ENCODE measurements at places on chromosomes 16 and 17.

DNA sequence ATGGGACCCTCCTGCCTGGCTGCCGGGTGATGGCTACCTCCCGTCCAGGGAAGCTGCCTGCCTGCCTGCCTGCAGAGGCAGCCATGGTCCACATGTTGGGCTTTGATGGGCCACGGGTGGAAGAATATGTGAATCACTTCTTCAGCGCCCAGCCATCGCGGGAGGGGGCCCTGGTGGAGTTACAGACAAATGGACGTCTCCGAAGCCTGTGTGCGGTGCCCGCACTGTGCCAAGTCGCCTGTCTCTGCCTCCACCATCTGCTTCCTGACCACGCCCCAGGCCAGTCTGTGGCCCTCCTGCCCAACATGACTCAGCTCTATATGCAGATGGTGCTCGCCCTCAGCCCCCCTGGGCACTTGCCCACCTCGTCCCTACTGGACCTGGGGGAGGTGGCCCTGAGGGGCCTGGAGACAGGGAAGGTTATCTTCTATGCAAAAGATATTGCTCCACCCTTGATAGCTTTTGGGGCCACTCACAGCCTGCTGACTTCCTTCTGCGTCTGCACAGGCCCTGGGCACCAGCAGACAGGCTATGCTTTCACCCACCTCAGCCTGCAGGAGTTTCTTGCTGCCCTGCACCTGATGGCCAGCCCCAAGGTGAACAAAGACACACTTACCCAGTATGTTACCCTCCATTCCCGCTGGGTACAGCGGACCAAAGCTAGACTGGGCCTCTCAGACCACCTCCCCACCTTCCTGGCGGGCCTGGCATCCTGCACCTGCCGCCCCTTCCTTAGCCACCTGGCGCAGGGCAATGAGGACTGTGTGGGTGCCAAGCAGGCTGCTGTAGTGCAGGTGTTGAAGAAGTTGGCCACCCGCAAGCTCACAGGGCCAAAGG is 36.8 kb downstream of the NLRC5 start:
- no peak for DNase-seq

- no peak for DNase-seq
Observed at GRCh38 chr16:50251375-50252081, 14.8 kb upstream of the ADCY7 start.

GRCh38 chr16:2473446-2473926 is 1.4 kb upstream of the TBC1D24 start:
- no peak for DNase-seq

DNA sequence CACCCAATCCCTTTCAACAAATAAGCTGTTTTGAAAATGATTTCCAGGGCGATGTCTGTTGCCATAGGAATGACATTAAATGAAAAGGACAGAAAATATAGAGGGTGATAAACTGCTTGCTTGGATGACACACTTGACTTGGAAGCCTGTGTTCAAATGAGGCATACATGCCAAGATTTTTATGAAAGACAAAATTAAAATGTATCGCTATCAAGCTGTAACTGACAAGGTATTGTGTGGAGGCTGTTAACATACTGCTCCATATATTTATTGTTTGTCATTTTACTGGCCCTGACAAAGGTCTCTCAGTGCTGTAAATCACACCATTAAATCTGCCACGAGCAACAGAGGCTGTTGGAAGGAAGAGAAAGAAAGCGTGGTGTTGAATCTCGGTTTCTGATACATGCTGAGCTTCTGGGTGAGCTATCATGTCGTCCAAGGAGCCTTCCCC is 456.2 kb upstream of the SALL1 start:
- peak; percentile 74 for DNase-seq

GRCh38 chr17:36069136-36069535 is 5.1 kb downstream of the CCL18 start:
- DNase-seq: no peak

DNA sequence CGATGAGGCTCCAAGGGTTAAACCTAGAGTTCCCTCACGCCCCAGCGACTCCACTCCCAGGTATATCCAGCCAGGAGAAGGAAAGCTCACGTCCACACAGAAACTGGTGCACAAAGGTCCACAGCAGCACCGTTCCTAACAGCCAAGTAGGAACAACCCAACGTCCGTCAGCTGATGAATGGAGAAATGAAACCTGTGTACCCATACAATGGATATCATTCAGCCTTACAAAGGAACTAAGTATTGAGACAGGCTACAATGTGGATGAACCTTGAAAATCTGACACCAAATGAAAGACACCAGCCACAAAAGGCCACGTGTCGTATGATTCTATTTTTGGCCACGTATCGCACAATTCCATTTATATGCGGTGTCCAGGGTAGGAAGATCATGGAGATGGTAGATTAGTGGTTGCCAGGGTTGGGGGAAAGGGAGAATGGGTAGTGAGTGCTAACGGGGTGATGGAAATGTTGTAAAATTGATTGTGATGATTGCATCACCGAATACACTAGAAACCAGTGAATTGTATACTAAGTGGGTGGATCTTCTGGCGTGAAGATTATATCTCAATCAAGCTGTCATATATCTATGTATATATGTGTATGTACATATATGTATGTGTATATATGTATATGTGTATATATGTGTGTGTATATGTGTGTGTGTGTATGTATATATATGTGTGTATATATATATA is 30.1 kb downstream of the NLRC3 start:
- no peak for DNase-seq

GRCh38 chr17:51275381-51275780 is 15.0 kb downstream of the UTP18 start:
- DNase-seq: no peak

DNA sequence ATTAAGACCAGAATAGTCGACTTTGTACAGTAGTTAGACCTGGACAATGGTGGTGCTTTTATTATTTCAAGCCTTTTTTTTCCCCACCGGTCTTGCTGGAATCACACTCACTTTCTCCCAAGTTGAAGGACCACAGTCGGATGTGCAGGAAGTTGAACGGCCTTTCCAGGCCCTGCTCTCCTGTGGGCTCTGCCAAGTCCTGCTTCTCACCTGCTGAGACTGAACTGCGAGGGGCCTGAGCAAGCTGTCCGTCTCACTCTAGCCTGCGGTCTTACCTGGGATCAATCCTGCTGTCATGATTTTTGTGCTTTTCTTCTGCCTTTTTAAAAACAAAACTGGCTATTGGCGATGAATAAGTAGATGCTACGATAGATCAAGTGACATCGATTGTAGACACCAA is 1.3 kb downstream of the TLCD3A start:
- no peak for DNase-seq

GRCh38 chr16:685967-686366 is 1.8 kb upstream of the JMJD8 start:
- peak; percentile 49 for DNase-seq

DNA sequence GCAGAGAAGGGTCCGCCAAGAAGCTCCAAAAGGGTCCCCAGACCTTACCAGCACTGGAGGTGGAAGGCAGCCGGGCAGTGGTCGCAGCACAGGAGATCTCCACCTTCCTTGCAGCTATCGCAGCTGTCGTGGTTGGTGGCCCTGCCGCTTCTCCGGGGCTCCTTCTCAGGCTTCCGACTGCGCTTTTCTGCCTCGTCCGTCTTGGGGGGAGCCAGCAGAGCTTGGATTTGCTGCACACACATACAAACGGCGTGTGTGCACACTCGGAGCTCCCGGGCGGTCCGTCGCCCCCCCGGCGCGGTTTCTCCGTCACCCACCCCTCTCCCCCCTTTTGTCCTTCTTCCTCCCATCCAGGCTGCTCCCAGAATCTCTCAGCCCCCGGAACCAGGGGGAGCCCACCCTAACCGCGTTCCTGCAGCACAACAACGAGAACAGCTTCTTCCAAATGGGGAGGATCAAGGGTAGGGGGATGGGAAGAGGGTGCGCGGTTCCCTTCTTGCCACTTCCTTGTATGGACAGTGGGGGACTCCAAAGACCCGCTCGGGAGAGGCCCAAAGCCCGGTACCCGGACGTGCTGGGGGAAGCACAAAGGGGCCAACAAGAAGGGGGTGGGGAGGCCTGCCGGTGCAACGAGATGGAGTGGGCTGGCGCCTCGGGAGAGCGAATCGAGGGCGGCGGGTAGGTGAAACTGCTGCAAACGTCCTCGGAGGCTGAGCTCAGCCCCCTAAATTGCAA is 1.1 kb downstream of the PHF12 start:
- DNase-seq: peak; percentile 10

DNA sequence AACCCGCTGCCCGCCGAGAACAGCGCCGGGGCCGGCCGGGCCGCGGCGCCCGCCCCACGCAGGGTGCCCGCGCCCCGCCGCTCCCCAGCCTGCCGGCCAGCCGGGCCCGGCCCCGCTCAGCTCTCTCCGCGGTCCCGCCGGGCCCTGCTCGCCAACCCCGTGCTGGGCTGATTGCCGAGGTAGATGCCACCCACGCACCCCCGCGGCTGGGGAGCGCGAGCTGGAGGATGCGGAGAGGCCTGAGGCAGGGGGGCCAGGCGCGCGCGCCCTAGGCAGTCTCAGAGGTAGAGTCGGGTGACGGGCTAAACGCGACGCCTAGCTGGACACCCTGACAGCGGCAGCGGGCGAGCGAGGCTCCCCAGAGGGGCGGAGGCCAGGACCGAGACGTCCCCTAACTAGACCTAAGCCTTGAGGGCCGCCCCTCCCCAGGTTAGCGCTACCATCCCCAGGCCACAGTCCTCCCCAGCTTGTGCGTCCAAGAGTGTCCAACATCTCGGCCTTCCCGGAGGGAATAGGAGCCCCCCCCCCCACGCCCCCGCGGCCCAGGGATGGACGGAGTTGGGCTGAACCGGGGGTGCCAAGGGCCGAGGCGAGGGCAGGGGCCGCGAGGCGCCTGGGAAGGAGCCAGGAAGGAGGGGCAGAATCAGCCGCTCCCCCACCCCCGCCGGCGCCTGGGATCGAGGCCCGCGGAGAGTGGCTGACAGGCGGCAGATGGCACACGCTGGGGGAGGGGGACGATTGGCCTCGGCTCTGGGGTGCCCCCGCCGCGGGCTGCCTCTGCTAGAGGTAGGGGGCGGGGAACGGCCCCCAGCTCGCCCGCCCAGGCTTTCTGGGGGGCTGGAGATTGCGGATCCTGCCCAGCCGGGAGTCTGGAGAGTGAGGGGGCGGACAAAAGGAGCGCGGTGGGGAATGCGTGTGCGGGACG is 2.5 kb upstream of the ZNF423 start:
- no peak for DNase-seq

DNA sequence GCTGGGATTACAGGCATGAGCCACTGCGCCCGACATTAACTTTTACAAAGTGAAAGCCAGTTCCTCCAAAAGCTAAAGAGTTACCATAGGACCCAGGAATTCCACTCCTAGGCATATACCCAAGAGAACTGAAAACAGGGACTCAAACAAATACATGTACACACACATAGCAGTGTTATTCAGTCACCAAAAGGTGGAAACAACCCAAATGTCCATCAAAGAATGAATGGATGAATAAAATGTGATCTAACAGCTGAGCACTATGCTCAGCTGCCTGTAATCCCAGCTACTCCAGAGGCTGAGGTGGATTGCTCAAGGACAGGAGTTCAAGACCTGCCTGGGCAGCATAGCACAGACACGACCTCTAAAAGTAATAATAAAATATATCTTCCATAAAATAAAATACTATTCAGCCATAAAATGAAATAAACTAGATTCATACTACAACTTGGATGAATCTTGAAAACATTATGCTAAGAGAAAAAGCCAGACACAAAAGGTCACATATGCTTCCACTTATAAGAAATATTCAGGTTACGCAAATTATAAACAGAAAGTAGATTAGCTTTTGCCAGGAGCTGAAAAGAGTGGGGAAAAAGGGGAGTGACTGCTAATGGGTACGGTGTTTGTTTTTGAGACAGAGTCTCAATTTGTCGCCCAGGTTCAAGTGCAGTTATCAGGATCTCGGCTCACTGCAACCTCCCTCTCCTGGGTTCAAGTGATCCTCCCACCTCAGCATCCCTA is 9.3 kb upstream of the USP7 start:
- no peak for DNase-seq

DNA sequence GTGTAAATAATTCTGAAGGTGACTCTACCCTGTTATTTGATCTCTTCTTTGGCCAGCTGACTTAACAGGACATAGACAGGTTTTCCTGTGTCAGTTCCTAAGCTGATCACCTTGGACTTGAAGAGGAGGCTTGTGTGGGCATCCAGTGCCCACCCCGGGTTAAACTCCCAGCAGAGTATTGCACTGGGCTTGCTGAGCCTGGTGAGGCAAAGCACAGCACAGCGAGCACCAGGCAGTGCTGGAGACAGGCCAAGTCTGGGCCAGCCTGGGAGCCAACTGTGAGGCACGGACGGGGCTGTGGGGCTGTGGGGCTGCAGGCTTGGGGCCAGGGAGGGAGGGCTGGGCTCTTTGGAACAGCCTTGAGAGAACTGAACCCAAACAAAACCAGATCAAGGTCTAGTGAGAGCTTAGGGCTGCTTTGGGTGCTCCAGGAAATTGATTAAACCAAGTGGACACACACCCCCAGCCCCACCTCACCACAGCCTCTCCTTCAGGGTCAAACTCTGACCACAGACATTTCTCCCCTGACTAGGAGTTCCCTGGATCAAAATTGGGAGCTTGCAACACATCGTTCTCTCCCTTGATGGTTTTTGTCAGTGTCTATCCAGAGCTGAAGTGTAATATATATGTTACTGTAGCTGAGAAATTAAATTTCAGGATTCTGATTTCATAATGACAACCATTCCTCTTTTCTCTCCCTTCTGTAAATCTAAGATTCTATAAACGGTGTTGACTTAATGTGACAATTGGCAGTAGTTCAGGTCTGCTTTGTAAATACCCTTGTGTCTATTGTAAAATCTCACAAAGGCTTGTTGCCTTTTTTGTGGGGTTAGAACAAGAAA is 5.1 kb downstream of the STH start:
- peak; percentile 39 for DNase-seq

- no peak for DNase-seq
Observed at GRCh38 chr17:29383686-29384085, 6.5 kb upstream of the TAOK1 start.

DNA sequence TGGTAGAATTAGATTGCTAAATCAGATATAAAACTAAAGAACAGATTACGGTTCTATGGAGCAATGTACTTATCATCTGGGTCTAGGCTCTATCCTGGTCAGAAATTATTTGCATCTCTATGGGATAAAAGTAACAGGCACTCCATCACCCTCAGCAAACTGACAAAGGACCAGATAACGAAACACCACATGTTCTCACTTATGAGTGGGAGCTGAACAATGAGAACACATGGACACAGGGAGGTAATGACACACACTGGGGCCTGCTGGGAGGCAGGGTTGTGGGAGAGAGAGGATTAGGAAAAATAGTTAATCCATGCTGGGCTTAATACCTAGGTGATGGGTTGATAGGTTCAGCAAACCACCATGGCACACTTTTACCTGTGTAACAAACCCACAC is 61.9 kb downstream of the MPHOSPH6 start:
- DNase-seq: no peak

DNA sequence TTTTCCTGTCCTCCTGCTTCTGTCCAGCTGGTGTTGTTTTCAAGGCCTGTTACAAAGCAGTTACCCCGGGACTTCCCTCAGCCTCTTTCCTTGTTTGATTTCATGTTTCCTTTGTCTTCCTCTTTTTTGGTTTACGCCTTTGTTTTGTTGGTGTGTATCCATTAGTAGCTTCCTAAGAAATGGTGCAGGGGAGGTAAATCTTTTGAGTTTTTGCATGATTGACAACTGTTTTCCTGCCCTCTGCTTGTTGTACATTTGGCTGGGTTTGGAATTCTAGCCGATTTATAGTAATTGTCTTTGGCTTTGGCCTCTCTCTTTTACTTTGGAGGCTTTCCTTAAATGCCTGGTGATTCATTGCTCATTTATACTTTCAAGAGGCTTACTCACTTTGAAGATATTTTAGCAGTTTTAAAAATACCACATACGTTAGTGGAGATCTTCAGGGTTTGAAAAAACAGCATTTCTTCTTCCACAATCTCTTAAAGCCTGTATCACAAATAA is 32.8 kb downstream of the DNAH2 start:
- no peak for DNase-seq
